ENCODE measurements at places on chromosomes 3 and 15.

GRCh38 chr3:119700269-119700919 lies 2.4 kb upstream of the CFAP91 start:
- DNase-seq, result no peak

DNA sequence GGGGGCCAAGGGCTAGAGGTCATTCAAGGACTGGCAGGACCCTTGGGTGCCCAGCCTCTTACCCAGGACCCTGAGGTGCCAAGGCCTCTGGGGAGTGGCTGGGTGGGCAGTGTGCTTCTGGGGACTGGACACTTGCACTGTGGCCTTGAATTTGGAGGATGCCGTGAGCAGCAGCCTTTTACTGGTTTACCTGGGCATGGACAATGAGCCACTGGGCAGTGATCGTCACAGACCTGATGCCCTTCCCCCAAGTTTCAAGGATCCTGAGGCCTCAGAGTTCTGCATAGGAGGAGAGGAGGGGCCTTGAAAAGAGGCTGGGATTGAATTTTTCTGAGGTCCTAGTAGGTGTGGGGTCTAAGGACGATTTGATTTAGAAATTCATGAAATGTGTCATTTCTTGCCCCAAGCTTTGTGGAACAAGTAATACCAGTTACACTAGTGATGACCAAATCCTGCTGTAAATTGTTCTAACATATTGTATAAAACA lies 146.1 kb upstream of the TPM1 start:
- DNase-seq, result no peak

GRCh38 chr3:157300981-157301663 lies 135.5 kb upstream of the PTX3 start:
- DNase-seq, result no peak

DNA sequence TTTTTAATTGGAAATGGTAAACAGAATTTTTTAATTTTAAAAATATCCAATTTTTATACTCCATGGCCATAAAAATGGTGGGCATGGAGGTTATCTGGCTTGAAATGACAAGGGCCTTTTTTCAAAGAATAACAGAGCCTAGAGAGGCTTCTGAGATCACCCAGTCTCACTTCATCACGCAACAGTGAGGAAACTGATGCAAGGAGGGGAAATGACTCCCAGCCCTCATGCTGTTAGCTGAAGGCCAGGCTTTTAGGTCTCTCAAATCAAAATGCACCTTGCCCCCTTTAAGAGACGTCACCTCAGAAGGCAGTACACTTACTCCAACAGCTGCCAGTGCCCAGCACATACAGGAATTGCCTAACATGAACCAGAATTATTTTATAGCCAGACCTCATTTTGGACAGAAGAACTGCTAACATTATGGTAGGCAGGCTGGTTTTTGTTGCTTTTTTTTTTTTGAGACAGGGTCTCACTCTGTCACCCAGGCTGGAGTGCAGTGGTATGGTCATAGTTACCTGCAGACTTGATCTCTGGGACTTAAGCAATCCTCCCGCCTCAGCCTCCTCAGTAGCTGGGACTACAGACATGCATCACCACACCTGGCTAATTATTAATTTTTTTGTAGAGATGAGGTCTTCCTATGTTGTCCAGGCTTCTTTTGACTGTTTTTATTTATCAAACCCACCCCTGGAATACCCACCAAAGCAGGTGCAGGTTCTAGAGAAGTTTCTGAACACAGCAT lies 9.1 kb downstream of the RAB43 start:
- DNase-seq, result no peak

DNA sequence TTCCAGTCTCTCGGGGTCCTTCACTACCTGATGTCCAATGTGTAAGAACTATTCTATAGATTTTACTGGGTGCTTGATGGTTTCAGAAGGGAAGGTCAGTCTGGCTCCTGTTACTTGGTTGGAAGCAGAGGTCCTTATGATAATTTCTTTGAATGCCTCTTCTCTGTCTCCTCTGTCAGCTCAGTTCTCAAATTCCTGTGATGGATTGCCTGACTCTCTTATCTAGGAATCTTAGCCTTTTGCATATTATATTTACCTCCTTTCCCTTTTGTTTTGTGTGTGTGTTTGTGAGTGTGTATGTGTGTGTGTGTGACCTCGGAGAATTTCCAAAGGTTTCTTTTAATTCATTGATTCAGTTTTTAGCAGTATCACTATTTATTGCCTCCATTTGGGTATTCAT lies 88.2 kb downstream of the ARNT2 start:
- DNase-seq, result no peak

GRCh38 chr15:40281801-40282146 lies 1.1 kb downstream of the ANKRD63 start:
- no peak for DNase-seq

GRCh38 chr3:177525987-177526712 lies 328.9 kb upstream of the TBL1XR1 start:
- DNase-seq, result no peak

DNA sequence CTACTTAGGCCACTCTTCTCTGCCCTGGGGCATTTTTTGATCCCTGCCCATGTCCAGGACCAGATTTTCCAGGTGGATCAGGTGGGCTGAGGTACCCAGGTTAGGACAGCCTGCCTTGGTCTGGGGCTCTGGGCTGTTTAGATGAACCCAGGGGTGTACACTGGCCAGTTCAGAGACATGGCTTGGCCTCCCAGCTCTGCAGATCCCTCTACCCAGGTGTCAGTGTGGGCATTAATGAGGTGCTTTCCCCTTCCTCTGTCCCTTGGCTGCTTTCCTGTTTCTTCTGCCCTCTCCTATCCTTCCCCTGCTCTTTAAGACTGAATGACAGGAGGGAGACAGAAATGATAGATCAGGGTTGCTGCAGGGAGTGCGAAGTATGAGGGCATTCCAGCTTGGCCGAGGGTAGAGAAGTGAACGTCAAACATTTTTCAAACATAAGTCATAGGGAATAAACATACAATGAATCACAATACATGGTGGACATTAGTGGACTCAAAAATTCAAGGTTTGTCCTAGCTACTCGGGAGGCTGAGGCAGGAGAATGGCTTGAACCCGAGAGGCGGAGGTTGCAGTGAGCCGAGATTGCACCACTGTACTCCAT lies 30.5 kb downstream of the RTP1 start:
- no peak for DNase-seq

- DNase-seq, result no peak
These were observed 22.7 kb upstream of the NIPA2 start for GRCh38 chr15:22815766-22816165.

DNA sequence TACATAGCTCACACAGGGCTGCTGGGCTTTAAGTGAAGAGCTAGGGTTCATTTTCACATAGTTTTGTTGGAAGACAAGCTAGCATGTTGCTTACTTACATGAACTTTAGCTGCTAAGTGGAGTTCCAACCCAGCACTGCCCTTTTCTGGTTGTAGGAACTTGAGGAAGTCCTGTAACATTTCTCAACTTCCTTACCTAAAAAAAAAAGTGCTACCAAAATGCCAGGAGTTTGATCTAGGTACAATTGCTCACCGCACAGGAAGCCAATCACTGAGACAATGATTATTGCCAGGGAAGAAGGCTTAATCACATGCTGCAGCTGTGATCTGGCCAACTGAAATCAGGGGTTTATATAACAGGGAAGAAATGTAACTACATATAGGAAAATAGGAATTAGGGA lies 52.8 kb downstream of the IL12A start:
- DNase-seq, result no peak

GRCh38 chr15:66226736-66227135 lies 26.8 kb downstream of the MEGF11 start:
- DNase-seq, result no peak

GRCh38 chr3:59085976-59086375 lies 36.2 kb upstream of the CFAP20DC start:
- DNase-seq, result no peak

DNA sequence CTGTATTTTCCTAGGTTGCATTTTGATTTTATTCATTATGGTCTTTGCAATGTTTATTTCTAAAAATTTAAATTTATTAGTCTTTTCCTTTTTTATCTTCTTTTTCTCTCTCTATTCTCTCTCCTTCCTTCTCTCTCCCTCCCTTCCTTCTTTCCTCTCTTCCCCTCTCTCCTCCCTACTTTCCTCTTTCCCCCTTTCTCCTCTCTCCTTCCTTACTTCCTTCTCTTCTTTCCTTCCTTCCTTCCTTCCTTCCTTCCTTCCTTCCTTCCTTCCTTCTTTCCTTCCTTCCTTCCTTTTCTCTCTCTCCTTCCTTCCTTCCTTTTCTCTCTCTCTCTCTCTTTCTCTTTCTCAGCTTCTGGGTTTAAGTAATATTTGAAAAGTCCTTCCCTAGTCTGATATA lies 72.8 kb upstream of the RASGRF1 start:
- DNase-seq, result no peak

GRCh38 chr15:92519709-92520108 lies 126.0 kb downstream of the ST8SIA2 start:
- no peak for DNase-seq

- DNase-seq, result no peak
These were observed 218.5 kb downstream of the BBX start for GRCh38 chr3:107740992-107741896.

DNA sequence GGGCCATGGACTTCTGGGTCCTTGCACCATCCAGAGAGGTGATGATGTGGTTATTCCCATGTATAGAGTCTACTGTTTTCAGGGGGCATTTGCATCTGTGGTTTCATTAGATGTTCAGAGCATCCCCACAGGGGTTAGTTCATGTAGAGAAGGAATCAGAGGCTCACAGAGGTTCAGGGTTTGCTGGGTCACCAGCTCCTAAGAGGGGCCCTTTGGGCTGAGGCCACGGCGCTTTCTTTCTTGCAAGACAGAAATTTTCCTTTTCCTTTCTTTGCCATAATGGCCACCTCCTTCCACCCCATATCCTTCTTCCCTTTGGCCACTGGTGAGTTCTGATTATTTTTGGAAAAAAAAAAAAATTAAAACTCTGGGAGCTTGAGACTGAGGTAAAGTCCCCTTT lies 62.3 kb downstream of the APBA2 start:
- no peak for DNase-seq

DNA sequence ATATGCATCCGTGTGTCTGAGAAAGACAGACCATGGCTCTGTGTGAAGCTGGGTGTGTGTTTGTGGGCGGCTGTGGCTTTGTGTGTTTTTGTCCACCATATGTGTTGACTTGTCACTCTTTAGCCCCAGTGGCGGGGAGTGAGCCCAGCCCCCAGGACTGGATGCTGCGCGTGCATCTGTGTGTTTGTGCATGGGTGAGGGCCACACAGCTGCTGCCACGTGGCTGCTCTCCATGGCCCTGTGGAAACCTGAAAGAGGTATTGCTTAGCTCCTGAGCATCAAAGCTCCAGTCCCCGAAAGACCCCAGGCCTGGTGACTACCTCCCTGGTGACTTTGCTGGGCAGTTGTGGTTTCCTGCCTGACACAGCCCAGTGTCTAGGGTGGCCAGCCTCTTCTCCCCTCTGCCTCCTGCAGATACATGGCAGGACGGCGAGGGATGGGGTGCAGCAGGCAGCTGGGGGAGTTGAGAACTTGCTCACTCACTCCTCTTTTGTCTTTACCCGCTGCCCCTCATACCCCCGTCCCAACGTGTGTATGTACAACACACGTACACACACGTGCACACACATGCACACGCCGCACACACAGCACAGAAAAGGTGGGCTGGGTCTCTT lies 6.5 kb downstream of the EPHB3 start:
- no peak for DNase-seq

- no peak for DNase-seq
These were observed 223.2 kb downstream of the MTHFS start for GRCh38 chr15:79673416-79674123.

- DNase-seq, result no peak
These were observed 23.8 kb downstream of the MEIS2 start for GRCh38 chr15:37076543-37076942.

DNA sequence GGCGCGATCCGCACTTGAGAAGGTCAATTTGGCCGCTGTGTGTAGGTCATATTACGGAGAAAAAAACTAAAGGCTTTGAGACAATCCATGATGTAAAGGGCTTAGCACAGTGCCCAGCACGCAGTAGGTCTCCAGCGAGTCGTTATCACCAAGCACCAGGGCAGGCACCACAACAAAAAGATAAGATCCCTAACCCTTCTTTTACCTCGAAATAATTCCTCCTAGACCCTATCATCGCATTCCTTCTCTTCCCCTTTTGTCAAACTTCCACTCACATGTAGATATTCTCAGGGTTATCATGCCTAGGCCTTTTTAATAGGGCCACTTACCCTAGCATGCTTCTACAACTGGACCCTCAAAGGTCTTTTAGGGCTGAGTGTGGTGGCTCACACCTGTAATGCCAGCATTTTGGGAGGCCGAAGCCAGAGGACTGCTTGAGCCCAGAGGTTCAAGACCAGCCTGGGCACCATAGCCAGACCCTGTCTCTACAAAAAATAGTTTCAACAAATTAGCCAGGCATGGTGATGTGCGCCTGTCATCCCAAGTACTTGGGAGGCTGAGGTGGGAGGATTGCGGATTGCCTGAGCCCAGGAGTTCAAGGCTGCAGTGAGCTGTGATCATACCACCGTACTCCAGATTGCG lies 13.5 kb downstream of the ZNF774 start:
- no peak for DNase-seq

- DNase-seq, result peak; percentile 63
These were observed 58.0 kb downstream of the CMTM8 start for GRCh38 chr3:32296251-32297204.

DNA sequence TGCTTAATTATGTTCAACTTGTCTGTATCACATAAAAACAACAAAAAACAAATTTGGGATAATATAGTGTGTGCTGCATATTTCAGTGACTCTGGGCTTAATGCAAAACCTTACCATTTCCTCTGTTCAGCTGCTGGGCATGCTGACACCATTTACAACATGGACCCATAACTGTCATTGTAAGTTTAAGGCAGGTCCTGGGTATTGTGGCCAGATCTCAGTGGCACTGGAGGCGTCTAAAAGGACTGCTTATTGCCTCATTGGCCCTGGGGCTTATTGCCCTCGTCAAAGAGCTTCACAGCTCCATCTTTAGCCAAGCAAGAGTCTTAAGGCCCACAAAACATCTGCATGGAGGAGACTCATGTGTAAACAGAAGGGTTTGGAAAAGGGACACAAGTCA lies 390.2 kb downstream of the NR2F2 start:
- no peak for DNase-seq

GRCh38 chr3:135324301-135324700 lies 529.2 kb downstream of the EPHB1 start:
- DNase-seq, result no peak

DNA sequence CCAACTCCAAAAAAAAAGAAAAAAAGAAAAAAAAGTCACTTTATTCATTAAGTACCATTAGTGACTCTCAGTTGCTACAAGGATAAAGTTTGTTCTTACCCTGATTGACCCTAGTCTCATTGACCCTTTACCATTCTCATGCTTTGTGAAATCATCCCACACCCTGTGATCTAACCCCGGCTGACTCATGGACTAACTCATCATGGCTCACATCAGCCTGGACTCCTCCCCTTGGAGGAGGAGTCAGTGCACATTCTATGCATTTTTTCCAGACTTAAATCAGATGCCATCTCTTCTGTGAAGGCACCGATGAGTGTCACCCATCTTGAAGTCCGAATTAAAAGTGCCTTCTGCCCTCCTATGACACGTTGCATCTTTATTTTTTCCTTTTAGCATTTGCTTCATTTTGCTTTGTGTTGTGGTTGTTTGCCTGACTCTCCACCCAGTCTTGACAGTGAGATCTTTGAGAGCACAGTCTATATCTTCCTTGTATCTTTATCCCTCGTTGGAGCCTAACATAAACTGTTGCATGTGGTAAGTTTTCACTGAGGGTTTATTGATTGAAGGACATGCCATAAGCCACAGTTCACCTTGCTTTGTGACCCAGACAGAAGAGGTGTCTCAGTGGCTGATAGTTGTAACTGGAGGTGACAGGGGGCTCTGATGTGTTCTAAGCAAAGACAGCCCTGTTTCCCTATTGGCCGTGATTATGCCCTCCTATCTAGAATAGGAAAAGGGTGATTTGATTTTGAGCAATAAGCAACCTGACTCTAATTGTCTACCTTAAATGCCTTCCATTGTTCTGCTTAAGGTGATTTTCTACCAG lies 72.1 kb downstream of the IL1RAP start:
- peak; percentile 25 for DNase-seq
